Stimulated activated CD4-positive, alpha-beta T cell treated with anti-CD3 and anti-CD28 coated beads, Interleukin-1b, Interleukin-23, amount 100 ng/mL, for 4 hours (primary cell): ENCODE measurements at places on chromosomes 3 and 15.

DNA sequence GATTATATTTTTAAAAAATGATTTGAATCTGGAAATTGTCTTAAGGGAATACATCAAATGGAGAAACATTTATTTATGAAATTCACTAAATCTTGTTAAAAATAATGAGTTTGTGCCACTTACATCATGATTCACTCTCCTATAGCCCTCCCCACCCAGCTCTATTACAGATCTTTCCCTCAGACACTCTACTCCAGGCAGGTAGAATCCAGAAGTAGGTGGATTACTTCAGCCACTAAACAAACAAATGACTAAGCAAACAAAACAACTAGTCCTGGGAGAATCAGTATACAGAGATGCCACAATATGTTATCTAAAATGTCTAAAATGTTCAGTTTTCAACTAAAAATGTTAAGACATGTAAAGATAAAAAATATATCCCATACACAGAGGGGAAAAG, 608.1 kb upstream of the UBE2E2 start:
- DNase-seq, result no peak

DNA sequence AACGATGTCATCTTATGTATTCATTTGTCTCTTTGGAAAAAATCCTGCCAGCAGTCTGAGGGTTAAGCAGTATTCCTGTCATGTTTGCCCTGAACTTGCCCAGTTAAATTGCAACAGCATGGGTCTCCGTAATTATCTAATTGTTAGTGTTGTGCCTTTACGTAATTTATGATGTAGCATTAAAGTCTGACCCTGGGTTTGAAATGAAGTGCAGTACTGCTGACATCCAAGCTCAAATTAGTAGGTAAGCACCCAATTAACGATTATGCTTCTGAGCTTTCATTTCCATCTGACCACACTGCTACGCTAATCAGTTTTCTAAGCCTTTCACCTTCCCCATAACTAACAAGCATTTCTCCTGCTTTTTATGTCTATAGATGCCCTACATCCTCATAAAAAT, 241.8 kb downstream of the ARRDC4 start:
- DNase-seq, result no peak

- DNase-seq, result no peak
Measured at GRCh38 chr3:133230195-133230594, 169.7 kb upstream of the BFSP2 start.

DNA sequence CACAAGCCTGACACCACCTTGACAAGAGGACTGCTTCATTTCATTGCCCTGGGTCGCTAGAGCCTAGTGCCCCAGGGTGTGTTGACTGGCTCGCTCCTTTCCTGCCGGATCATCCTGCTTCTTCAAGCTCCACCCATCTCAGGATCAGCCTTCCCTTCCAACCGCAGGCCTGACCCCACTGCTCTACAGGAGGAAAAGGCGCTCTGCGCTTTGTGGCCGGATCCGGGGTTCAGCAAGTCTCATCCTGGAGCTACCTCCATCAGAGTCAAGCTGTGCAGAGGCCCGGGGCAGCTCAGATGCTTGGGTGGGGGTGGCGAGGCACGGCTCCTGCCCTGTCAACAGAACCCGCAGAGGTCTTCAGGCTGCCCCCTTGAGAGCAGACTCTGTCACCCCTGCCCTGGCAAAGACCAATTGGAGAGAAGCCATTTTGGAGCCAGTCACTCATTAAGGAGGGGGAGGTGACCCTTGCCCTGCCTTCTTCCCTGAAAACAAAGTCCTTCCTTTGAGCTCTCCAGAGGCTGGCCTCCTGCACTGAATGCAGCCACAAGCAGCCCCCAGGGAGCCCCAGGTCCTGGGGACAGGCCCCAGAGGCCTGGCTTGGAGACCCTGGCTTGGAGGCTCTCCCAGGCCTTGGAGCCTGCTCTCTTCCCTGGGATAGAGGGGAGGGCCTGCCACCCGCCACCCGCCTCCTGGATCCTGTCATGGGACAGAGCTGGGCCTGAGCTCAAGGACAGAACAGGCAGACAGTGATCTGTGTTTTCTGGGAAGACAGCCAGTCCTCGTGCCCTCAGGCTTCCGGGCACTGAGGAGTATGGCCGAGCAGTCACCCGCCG, 80.3 kb downstream of the CPN2 start:
- no peak for DNase-seq

GRCh38 chr3:11228041-11228440, 44.2 kb upstream of the ATG7 start:
- DNase-seq, result no peak

DNA sequence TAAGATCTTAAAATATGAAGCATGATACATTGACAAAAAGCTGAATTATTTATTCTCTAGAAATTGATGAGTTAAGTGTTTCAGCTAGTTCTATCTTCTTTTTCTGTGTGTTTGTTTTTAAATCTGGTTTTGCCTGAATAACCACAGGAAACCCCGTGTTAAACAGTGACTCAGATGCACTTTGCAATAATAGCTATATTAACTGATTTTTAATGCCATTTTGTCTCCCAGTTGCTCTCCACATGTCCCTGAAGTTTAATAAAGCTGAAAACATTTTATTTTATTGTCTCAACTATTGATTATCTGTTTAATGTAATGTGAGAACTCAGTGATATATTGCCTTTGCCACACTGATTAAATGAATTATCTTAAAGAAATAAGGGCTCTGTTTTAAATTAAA, 42.8 kb upstream of the ROBO1 start:
- no peak for DNase-seq
